ENCODE measurements at places on chromosomes 1 and 21.

DNA sequence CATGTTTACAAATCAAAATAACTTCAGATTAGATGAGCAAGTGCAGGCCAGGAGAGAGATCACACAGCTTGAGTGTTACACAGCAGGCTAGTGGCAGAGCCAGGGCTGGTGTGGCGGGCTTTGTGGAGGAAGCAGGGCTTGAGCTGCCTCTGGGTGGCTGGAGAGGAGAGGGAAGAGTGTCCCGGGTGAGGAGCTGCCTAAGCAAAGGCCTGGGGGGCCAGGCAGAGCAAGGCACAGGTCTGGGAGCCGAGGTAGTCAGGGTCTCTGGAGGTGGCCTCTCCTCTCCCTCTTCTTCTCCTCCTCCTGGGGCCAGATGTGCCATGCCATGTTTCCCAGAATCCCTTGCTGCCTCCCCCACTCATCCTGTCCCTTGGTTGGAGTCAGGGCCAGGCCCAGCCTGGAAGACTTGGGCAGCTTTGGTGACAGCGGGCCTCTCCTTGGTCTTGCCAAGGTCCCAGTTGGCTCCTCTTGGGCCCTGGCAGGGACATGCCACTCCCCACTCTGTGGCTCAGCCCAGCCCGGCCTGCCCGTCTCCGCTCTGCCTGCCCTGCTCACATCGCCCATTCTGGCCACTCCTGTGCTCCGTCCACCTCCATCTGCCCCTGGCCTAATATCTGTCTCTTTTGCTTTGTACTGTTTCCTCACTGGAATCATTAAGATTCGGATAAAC lies 70.3 kb downstream of the PTPRU start:
- DNase-seq = no peak

- DNase-seq = no peak
These were observed 59.6 kb downstream of the FMN2 start for GRCh38 chr1:240151136-240151735.

- DNase-seq = no peak
These were observed 178.1 kb upstream of the NFIA start for GRCh38 chr1:60904099-60904851.

GRCh38 chr1:43414634-43415223 lies 25.0 kb downstream of the SZT2 start:
- peak; percentile 41 for DNase-seq

GRCh38 chr1:165205145-165205544 lies 151.4 kb downstream of the LMX1A start:
- DNase-seq = no peak

- no peak for DNase-seq
These were observed 276.2 kb upstream of the LRRC7 start for GRCh38 chr1:69291541-69291940.

GRCh38 chr1:243598433-243598832 lies 251.6 kb downstream of the AKT3 start:
- no peak for DNase-seq

DNA sequence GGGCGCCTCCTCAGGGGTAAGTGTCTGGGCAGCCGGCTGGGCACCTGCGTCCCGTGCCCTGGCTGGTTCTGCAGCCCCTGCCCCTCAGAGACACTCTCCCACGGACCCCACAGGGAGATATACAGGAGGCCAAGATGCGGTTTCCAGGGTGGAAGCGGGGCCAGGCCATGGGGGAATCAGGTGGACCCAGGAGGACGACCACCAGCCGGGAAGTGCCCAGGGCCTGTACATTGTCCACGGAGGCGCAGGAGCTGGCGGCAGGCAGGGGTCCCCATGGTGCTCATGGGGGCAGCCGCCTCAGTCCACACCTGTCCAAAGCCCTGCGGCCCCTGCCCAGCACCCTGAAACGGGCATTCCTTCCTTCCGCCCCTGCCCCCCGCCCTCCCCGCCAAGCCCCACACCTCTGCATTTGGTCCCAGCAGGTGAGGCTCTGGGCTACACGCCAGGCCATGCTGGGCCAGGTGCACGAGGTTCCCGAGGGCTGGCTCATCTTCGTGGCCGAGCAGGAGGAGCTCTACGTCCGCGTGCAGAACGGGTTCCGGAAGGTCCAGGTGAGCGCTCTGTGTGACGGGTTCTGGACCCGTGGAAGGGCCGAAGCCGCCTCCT lies 36.7 kb downstream of the SLC19A1 start:
- DNase-seq = no peak

DNA sequence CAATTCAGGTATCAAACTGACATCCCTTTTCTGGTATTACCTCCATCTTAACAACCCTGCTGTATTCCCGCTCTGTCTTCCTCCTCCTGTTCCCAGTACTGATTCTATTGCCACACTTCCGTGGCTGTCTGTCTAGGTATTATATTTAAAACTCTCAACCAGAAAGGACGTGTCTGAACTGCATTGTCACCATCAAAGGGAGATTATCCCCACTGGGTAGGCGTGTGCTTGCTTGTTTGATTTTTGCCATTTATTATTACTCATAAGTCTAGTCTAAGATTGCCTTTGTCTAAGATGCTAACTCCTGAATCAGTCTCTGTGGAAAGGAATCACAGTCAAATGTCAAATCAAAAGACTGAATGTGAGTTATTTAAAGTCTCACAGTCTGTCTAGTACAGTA lies 650.1 kb downstream of the KCNT2 start:
- no peak for DNase-seq

GRCh38 chr1:212481438-212481767 lies 48.7 kb downstream of the NENF start:
- no peak for DNase-seq

Measured in HS-27A (cell line).